NT2/D1 (cell line): ENCODE measurements at places on chromosomes 16 and 17.

DNA sequence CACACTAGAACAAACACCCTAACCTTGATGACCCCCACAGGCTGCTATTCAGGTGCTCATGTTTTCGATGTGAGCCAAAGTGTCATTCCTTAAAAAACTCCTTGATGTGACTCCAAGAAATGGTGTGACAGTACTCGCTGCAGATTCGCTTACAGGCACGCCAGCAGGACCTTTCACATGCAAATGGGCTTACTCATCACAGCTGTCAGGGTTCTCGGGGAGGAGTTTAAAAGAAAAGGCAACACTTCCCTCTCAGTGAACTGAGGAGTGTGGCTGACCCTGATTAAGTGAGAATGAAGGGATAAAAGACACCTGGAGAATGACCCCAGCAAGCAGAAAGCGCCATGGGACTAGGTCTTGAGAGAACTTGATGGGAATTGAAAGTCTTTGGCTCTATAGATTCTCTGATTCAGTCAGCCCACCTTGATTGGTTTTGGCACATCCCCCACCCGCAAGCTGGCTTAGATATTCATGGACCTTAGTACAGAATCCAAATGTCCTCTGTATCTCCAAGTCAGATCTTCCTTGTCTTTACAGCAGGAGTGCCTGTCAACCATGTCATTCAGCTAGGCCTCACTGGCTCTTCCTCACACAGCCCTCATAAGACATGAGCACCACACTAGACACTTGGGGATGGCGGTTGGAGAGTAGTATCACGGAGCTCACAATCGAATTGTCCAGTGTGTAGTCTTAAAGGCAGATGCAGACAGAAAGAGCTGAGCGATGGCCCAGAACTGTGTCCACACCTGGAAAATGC lies 82.6 kb downstream of the HIC1 start:
- DNase-seq = peak; percentile 56

DNA sequence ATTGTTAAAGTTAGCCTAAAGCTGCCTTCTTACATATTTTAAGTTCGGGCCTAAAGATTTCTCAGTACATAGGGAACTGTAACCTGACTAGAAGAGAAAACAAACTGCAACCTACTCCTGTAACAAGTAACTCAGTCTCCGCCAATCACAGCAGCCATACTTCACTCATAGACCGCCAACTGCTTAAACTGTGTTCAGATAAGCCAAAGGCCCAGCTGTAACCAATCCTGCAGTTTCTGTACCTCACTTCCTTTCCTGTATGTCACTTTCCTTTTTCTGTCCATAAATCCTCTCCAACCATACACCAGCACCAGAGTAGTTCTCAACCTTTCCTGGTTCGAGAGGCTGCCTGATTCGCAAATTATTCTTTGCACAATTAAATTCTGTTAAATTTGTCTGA lies 41.5 kb downstream of the GLG1 start:
- DNase-seq = no peak

DNA sequence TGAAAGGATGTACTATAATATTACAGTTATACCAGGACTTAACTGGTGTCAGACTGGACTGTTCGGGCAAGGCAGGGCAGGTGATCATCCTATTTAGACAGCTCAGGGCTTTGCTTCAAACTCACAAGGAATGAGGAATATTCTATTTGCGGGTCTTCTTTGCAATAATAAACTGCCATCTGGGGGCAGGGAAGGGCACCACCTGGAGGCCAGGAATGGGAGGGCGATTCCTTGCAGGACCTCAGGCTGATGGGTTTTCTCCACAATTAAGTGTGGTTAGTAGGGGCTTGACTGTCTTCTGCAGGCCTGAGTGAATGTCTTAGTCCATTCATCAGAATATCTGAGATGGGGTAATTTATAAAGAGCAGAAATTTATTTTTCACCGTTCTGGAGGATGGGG lies 424.1 kb downstream of the CA10 start:
- DNase-seq = no peak

DNA sequence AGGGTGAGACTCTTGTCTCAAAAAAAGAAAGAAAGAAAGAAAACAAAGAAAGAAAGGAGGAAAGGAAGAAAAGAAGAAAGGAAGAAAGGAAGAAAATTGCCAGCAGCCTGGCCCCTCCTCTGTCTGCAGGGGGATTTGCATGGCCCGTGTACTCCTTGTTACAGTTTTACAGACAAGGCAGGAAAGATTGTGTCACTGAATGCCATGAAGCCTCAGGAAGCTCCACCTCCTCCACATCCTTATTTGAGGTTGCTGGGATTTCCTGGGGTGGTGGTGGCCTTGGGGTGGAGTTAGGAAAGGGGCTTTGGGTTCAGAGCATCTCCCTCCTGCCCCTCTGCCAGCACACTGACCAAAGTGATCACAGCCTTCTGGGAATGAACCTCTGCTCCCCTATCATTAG lies 23.6 kb downstream of the CFAP20 start:
- no peak for DNase-seq

DNA sequence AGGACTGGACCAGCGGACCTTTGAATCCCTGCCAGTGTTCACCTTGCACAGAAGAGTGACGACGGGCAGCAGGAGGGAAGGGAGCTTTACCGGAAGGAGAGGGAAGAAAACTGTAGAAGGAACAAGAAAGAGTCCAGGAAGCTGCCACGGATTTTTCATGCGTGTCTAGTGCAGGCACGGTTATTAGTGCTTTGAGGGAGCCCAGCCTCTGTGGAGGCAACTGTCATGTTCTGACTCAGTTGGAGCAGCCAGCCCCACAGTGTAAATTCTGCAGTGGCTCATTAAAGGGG lies 6.5 kb upstream of the HOXB13 start:
- DNase-seq = no peak

- no peak for DNase-seq
Observed at GRCh38 chr17:7233701-7234082, 625 bp downstream of the DVL2 start.

- DNase-seq = no peak
Observed at GRCh38 chr17:38572669-38573365, 32.9 kb downstream of the SRCIN1 start.

- DNase-seq = no peak
Observed at GRCh38 chr16:79307214-79307613, 293.3 kb downstream of the MAF start.

DNA sequence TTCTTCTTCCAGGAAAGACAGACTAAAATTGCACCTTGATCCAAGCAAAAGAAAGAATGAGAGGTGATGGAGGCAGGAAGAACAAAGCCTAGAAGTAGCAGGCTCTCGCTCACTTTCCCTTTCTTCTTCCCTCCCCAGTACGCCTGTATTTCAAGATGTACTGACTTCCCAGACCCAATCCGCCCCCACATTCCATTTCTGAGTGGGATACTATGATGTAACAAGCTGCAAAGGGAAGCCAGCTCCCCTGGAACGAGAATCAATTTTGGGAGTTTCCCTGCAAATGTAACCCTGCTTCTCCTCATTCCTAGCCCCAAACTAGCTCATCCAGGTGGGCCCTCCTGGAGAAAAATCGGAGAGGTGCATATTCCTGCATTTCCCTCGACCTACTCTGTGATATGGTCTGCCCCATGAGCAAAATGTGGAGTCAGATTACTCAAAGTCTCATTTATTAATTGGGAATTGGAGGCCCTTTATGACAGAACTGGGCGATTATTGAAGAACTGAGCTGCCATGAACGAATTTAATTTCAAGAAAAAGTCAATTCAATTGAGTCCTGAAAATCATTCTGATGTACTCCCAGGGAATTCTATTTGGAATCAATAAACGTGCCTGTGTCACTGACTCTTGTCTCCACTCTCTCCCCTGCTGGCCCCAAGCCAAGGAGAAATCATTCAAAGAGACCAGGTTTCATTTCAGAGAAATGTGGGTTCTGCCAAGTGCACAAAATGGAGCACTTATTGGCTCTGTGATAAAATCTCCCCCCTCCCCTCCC lies 398.9 kb downstream of the SHISA9 start:
- no peak for DNase-seq

- no peak for DNase-seq
Observed at GRCh38 chr17:57261084-57261461, 4.8 kb downstream of the MSI2 start.

DNA sequence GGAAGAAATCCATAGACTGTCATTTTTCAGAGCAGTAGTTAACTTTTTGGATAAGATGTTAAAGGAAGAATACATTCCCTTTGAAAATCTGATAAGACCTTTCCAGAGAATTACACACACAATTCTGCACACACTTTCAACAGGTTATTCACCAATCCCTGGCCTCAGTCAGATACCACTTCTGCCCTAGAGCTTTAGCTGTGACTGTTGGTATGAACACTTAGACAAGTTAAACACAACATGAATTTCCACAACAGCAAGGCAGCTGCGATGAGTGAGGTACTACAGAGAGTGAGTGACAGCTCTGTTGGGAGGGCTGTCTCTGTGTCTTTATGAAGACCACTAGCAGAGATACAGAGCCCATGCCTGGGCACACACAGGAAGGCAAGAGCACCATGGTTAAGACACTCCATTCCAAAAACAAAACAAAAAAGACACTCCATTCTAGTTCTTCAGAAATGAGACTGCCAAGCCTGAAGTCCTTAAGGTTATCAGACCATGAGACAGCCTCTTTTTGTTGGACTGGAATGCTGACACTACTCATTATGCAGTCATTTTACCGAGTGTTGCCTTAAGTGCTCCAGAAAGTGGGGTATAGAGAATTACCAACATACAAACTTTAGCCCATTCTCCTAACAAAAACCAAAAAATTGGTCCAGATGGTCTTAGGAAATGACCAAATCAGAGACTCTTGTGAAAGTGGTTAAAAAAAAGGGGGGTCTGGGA lies 42.4 kb downstream of the TOM1L2 start:
- no peak for DNase-seq

GRCh38 chr17:27558842-27559505 lies 72.0 kb upstream of the LGALS9 start:
- no peak for DNase-seq

DNA sequence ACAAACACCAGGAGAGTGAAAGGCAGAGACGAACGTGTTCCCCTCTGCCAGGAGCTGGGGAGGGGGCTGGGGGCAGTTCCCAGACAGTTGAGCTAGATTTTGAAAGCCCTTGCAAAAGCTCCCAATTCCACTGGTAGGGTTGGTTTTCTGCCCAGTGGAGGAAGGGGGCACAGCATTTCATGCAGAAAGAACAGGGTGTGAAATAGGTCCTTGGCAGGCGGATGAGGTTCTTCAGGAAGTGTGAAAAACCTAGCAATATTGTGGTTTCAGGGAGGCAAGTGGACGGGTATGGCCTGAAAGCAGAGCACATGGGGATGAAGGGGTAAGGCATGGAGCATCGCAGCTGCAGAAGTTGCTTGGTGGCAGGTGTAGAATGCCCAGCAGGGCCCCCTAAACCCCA lies 248.3 kb downstream of the KATNIP start:
- DNase-seq = no peak

- DNase-seq = no peak
Observed at GRCh38 chr16:16884451-16884850, 505.5 kb downstream of the NPIPA7 start.

GRCh38 chr17:74921026-74921681 lies 1.9 kb downstream of the USH1G start:
- DNase-seq = no peak

GRCh38 chr17:18157354-18157985 lies 26.2 kb upstream of the ALKBH5 start:
- no peak for DNase-seq

GRCh38 chr17:51029568-51030463 lies 90.9 kb downstream of the SPAG9 start:
- DNase-seq = no peak

DNA sequence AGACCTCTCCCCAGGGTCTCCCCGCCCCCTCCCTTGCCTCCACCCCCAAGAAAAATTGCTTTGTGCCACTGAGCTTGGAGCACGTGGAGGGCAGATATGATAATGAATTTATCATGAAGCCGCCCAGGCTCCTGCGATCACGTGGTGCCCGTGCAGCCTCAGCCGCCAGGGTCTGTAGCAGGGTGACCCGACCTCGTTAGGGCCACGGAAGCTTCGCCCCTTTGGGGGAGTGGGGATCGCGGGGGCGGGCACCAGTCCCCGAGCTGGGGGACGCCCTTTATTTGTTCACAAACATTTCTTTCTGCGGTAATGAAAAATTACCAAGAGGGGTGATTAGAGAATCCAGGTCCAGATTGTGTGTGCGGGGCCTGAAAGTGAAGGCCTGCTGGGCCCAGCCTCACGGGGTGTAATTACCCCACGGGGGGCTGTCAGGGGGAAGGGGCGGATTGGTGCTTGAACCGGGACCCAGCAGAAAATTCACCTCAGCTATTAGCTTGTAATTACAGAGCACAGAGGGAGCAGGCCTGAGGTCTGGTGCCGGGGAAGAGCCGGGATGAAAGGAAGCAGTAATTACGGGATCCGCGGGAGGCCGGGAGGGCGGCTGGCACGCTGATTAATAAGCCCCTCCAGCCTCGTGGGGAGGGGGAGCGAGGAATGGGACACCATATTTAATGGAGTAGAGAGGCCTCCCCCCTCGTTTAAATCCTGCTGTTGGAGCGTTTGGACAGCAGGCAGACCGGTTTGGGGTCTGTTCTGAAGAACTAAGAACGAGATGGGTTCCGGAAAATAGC lies 13.3 kb downstream of the GSE1 start:
- no peak for DNase-seq

DNA sequence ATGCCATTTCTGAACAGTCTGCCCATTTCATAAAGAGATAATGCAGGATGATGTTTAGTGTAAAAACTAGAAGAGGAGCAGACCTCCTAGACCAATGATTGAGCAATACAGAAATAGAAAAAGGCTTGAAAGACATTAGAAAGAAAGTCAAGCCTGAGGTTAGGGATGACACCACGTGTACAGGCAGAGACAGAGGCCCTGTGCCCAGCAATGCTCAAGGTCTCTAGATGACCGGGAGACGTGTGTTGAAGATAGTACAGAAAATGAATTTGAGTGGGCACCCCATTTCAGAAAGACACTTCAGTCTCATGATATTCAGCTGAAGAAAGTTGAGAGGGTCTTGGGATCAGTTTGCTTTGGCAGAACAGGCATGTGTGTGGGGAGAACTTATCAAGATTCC lies 5.4 kb downstream of the GID4 start:
- DNase-seq = no peak

- DNase-seq = no peak
Observed at GRCh38 chr16:51553314-51553713, 402.2 kb upstream of the SALL1 start.

GRCh38 chr17:33225509-33225908 lies 67.6 kb downstream of the ASIC2 start:
- no peak for DNase-seq

DNA sequence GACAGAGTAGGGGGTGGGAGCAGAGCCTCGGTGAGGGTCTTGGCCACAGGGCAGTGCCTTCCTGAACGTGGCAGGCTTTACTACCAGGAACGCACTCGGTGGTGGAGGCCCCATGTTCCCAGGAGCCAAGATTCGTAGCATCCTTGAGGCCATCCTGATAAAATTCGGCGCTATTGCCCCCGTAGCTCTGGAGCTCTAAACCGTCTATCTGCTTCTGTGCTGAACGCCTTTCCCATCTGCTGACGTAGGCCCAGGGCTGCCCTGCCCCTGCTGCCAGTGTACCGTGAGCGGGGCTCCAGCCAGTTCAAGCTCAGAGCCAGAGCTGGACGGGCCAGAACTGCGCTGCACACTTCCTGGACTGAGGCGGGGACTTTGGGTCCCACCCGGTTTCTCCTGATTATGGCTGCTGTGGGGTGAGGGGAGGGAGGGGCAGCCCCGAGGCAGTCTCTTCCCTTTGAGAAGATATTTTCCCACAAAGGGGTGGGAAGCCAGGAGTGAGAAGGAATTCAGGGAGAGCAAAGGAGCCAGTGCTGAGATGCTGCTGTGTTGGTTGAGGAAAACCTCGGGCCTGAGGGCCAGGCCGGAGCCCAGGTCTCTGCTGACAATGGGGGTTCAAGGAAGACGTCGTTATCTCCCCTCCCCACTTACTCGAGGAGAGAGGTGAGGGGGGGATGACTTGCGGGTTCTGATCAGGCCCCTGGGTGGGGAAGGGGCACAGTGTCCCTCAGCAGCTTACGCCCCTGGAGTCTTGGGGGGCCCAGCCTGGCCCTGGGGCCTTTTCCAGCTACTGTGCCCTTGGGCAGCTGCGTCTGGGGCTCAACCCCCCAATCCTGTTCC lies 29.4 kb downstream of the OR1D5 start:
- no peak for DNase-seq
